ENCODE measurements at places on chromosomes 5 and 9.

- H3K4me1 ChIP-seq: no peaks in the 10 kb centered on the region
- H3K4me3 ChIP-seq: no peak overlapping the region
- no peaks in the 10 kb centered on the region for H3K36me3 ChIP-seq
- H3K27me3 ChIP-seq: no peaks in the 10 kb centered on the region
- no peak overlapping the region for H3K27ac ChIP-seq
- DNase-seq: no peak
Observed at GRCh38 chr5:136058039-136058971, 29.5 kb downstream of the TGFBI start.

- H3K27ac ChIP-seq: no peak overlapping the region
- no peaks in the 10 kb centered on the region for H3K27me3 ChIP-seq
- H3K36me3 ChIP-seq: no peaks in the 10 kb centered on the region
Observed at GRCh38 chr9:127923771-127924170, 6.8 kb downstream of the PIP5KL1 start.

DNA sequence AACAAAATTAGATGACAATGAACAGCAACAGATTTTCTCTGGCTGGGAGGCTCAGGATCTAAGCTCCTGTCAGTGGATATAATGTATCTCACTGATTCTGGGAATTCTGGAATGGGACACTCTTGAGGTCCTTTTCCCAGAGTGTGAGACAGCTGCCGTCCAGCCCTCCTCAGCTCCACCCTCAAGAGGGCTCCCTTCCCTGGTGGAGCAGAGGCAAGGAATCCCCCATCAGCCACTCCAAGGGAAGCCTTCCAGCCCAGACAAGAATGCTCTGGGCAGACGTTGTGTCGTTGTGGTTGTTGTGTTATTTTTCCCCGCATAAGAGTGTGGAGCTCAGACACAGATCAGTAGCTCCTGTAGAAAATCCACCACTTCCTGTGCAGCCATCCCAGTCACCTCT lies 47.7 kb upstream of the ATP10B start:
- H3K36me3 ChIP-seq: no peaks in the 10 kb centered on the region
- no peaks in the 10 kb centered on the region for H3K4me1 ChIP-seq
- no peaks in the 10 kb centered on the region for H3K27me3 ChIP-seq
- no peak overlapping the region for H3K4me3 ChIP-seq
- H3K27ac ChIP-seq: no peak overlapping the region

- no peaks in the 10 kb centered on the region for H3K36me3 ChIP-seq
- no peaks in the 10 kb centered on the region for H3K4me1 ChIP-seq
- DNase-seq: no peak
- H3K4me3 ChIP-seq: no peak overlapping the region
- H3K27me3 ChIP-seq: no peaks in the 10 kb centered on the region
- H3K27ac ChIP-seq: no peak overlapping the region
Observed at GRCh38 chr9:16030528-16031185, 477.8 kb downstream of the CCDC171 start.

DNA sequence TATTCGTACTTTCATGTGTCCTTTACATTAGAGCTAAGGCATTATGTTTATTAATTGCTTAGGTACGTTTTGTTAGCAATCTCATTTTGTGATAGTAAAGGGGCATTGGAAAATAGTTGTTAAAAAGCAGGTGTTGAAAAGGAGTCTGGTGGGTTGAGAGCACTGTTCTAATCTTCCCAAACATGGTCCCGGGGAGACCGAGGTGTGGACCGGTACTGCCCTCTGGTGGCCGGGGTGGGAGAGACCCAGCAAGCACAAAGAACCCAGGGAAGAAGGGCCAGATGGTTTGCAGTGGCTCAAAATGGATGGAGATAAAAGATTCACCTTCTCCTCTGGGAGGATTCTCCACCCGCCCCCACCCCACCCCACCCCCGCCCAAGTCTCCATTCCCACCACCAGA lies 26.1 kb downstream of the IDNK start:
- H3K36me3 ChIP-seq: peaks cover 10% of the 10 kb centered on the region
- H3K4me1 ChIP-seq: no peaks in the 10 kb centered on the region
- DNase-seq: peak; percentile 68
- no peaks in the 10 kb centered on the region for H3K27me3 ChIP-seq

GRCh38 chr5:100905259-100905914 lies 2.3 kb upstream of the ST8SIA4 start:
- DNase-seq: peak; percentile 58
- H3K27me3 ChIP-seq: no peaks in the 10 kb centered on the region
- H3K27ac ChIP-seq: peak overlapping the region; percentile 91
- peaks cover 15% of the 10 kb centered on the region for H3K4me1 ChIP-seq
- no peaks in the 10 kb centered on the region for H3K36me3 ChIP-seq

GRCh38 chr9:34430843-34431437 lies 27.4 kb downstream of the FAM219A start:
- H3K27ac ChIP-seq: no peak overlapping the region
- no peak overlapping the region for H3K4me3 ChIP-seq
- DNase-seq: no peak
- H3K27me3 ChIP-seq: no peaks in the 10 kb centered on the region
- H3K36me3 ChIP-seq: no peaks in the 10 kb centered on the region

DNA sequence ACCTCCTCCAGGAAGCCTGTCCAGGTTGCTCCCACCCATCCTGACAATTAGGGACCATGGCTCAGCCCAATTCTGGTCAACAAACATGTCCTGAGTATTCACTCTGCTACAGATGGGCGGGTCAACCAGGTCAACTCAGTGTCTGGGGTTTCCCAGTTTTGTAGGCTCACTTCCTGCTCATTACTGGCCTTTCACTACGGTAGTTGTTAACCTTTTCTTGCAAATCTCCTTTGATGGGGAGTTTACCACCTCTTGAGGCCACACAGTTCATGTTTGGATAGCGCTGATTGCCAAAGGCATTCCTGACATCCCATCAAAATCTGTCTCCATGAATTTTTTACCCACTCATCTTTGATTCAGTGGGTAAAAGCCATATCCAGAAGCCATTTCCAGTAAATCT lies 13.8 kb downstream of the TMEM8B start:
- DNase-seq: no peak
- H3K27me3 ChIP-seq: no peaks in the 10 kb centered on the region
- no peaks in the 10 kb centered on the region for H3K36me3 ChIP-seq
- H3K27ac ChIP-seq: no peak overlapping the region
- no peak overlapping the region for H3K4me3 ChIP-seq

DNA sequence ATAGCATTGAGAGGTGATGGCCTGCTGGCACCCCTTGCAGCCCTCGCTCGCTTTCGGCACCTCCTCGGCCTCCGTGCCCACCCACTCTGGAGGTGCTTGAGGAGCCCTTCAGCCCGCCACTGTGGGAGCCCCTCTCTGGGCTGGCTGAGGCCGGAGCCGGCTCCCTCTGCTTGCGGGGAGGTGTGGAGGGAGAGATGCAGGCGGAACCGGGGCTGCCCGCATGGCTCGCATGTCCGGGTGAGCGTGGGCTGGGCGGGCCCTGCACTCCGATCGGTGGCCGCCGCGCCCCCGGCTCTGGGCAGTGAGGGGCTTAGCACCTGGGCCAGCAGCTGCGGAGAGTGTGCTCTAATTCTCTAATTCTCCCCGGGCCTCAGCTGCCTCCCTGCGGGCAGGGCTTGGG lies 101.1 kb downstream of the KIF4B start:
- no peak for DNase-seq
- no peaks in the 10 kb centered on the region for H3K27me3 ChIP-seq
- H3K27ac ChIP-seq: no peak overlapping the region
- no peak overlapping the region for H3K4me3 ChIP-seq

DNA sequence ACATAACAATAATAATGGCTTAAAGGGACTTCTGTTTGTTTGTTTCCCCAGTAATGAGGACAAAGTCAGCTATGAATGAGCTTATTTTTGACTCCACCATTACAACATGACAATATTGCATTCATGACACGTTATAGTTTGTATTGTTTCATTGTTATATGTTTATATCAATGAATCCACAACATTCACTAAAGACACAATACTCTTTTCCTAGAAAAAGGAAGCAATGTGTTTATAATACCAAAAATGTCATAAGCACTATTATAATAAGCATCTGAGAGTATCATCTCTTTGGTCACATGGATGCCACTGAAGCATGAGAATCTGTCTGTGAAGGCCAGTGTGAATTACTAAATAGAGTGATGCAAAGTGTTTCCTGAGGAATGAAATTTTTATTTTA lies 1026.9 kb upstream of the C9orf72 start:
- H3K27ac ChIP-seq: no peak overlapping the region
- no peaks in the 10 kb centered on the region for H3K27me3 ChIP-seq
- no peaks in the 10 kb centered on the region for H3K36me3 ChIP-seq
- DNase-seq: no peak
- no peaks in the 10 kb centered on the region for H3K4me1 ChIP-seq

DNA sequence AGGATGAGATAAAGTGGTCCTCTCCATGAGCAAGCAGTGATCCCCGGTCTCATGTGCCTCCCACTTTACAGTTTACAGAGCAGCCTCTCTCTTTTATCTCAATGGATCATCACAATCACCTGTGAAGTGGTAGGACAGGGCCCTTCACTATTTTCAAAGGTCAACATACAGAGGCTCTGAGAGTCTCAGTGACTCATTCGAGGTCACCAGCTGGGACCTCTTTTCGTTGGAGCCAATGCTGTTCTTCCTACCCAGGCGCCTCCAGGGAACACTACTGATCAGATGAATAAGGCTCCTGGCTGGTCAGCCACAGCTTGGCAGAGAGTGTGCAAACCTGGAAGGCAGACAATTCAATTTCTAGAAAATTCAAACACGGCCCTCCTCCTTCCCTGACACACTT lies 16.6 kb downstream of the GGTA1 start:
- H3K4me1 ChIP-seq: no peaks in the 10 kb centered on the region
- no peaks in the 10 kb centered on the region for H3K36me3 ChIP-seq
- H3K4me3 ChIP-seq: no peak overlapping the region
- no peak overlapping the region for H3K27ac ChIP-seq
- no peaks in the 10 kb centered on the region for H3K27me3 ChIP-seq
- DNase-seq: no peak

GRCh38 chr5:39424736-39425637 lies at the start of gene DAB2:
DAB2 (minus strand) TSS chr5:39424980; CDS start chr5:39394320, 30,660 bp downstream.
- no peak within 1 kb of the TSS for H3K27ac ChIP-seq
- no peaks in the 10 kb centered on the region for H3K4me1 ChIP-seq
- peak; percentile 26 for DNase-seq
- H3K4me3 ChIP-seq: peak within 1 kb of the TSS; percentile 40
- peaks cover 11% of the 10 kb centered on the region for H3K27me3 ChIP-seq

DNA sequence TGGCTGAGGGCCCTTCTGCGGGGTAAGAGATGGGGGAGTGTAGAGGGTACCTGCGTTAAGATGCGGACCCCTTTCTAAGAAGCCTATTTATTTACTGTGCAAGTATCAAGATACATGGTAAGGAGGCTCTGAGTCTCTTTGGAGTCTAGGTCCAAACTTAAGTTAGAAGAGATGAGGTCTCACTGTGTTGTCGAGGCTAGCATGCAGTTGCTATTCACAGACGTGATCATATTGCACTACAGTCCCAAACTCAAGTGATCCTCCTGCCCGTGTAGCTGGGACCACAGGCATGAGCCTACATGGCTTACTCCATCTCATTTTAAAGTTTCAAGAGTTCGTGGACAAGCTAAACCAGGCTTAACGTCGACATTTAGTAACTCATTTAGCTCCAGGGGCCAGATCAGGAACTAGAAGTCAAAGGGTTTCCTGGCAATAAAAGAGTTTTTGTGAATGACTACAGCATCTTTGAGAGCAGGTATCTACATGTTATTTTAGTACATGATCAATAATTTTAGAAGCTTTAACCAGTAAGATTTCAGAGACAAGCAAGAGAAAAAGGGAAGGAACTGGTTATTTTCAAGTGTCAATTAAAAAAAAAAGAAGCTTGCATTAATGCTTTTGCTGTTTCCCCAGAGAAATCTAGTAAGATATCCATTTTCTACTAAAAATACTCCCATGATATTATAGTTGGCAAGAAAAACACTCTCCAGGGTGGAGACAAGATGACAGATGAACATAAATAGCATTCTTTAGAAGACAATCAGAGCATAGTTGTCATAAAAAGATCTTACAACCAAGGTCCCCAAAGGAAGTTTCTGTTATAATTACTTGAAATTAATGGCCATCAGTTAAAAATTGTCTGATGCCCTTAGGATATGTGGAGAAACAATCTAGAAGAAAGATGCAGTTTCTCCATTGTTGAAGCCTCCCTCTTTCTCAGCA lies 141.3 kb downstream of the SCAMP1 start:
- no peak for DNase-seq
- no peaks in the 10 kb centered on the region for H3K4me1 ChIP-seq
- H3K36me3 ChIP-seq: no peaks in the 10 kb centered on the region
- no peak overlapping the region for H3K27ac ChIP-seq

GRCh38 chr9:125820100-125820804 lies 73.1 kb downstream of the PBX3 start:
- H3K27me3 ChIP-seq: no peaks in the 10 kb centered on the region
- peaks cover 26% of the 10 kb centered on the region for H3K4me1 ChIP-seq
- no peak overlapping the region for H3K4me3 ChIP-seq
- H3K27ac ChIP-seq: no peak overlapping the region
- no peak for DNase-seq
- no peaks in the 10 kb centered on the region for H3K36me3 ChIP-seq
